NCI-H1092 (cell line): ENCODE measurements at places on chromosomes 7 and 10.
A peak's percentile ranks its signal among the peaks of the same experiment; 100 is the strongest.

- no peak for DNase-seq
Measured at GRCh38 chr7:123305840-123306375, 106.1 kb upstream of the SLC13A1 start.

DNA sequence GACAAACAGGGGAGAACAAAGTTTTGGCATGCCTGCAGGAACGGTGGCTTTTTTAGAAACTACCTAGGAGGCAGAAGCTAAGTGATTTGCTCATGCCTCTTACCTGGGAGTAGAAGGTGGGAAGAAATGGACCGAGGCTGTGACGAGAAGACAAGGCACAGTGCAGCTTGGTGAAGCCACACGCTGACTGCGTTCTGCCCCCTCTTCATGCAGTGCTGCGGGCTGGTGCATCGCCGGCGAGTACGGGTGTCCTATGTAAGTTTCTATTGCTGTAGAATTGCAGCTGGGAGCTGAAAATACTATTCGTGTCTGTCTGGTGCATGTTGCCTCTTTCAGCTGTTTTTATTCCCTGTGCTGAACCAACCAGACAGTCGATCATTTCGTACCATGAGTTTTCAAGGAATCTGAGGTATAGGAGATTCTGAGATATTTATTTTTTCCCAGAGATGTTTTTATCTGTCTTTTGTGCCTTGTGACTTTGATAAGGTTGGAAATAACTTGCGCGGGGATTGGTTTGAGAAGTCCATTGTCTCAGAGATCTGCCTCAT lies 120.9 kb downstream of the CACNB2 start:
- no peak for DNase-seq

GRCh38 chr7:51927738-51928137 lies 611.1 kb upstream of the COBL start:
- no peak for DNase-seq

DNA sequence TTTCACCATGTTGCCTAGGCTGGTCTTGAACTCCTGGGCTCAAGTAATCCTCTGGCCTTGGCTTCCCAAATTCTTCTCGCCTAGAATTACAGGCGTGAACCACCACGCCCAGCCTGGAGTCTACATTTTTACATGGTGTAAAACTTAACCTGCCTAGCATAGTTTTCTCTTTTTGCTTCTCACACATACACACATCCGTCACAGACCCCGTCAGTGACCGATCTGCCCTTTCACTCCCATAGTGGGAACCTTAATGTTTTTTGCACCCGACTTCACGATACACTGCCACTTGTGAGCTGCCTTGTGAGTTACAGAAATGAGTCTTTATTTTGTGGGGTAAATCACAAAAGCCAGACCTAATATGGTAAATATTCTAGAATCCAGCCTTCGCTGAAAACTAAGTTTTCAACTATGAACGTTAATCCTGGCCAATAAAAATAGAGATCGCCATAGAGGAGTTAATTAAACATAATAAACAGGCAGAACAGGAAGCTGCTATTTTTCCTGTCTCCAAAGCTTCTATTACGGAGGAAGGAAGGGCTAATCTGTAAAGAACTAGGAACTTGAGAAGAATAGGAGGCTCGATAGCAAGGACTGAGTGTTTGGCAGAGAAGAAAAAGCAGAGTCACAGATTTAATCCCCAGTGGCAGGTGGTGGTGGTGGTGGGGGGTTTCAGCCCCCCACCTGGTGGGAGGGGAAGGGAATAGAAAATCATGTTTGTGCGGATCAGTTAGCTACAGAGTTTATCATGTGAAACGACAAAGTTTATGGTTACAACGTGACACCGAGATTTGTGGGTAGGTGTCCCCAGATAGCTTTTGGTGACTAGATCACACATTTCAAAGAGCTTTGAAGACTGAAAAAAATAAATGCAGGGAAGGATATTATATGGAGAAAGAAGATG lies 14.7 kb upstream of the FAM171A1 start:
- DNase-seq = no peak

DNA sequence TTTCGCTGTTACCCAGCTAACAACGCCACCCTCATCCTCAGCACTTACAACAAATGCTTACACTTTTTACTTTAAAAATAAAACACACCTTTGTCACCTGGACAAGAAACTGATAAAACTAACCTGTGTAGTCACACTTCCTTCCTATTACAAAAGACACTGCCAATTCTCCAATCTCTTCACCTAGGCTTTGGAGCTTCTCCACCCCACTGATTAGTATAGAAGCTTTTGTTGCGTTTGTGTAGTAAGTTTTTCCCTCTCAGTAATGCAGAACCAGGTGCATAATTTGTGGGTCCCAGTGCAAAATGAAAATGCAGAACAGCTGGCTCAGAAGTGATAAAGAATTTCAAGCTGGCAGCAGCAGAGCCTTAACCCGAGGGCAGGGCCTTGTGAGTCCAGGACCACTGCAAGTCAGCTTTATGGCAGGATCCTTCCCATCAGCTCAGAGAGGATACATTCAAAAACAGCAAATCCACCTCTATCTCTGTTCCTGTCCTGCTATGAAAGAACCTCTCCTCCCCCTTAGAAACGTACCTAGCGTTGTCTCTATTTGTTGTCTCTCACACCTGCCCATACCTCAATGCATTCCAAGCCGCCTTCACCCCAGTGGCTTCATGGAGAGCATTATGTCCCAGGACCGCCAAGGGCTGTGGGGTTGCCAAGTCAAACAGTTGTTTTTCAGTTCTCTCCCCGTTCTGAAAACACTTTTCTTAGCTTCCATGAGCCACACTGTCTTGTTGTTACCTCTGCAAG lies 40.3 kb upstream of the EGFR start:
- no peak for DNase-seq

DNA sequence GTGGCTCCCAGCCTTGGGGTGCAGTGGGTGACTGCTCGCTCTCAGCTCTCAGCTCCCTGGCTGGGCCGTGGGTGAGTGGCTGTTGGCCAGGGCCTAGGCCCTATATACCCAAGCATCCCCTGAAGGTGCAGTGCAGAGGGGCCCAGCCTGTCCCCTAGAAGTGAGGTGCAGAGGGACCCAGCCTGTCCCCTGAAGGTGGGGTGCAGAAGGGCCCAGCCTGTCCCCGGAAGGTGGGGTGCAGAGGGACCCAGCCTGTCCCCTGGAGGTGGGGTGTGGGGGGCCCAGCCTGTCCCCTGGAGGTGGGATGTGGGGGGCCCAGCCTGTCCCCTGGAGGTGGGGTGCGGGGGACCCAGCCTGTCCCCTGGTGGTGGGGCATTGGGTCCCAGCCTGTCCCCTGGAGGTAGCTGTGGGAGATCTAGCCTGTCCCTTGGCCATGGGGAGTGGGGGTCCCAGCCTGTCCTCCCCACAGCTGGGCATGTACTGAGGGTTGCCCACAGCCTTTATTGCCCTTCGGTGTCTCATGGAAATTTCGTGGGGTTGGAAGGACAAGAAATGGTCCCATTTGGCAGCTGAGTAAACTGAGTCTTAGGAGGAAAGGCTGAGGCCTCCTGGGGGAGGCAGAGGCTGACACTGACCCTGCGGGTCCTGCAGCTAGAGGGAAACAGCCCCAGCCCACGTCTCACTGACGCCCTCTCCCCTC lies 17.5 kb upstream of the LFNG start:
- no peak for DNase-seq

DNA sequence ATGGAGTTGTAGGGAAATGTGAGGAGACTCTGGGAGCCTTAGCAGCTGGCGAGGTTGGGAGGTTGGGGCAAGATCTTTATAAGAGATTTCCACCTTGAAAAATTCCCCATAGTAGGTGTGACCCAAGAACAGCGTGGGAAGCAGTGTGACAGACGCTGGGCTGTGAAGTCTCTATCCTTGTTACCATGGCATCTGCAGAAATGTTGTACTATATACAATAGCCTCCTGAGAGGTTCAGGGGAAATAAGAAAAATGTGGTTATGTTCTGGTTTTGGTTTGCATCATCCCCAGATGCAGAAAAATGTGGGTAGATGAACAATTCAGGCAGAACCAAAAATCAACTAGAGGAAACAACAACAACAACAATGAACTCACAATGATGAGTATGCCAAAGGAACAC lies 498.6 kb downstream of the SH2D4B start:
- no peak for DNase-seq

DNA sequence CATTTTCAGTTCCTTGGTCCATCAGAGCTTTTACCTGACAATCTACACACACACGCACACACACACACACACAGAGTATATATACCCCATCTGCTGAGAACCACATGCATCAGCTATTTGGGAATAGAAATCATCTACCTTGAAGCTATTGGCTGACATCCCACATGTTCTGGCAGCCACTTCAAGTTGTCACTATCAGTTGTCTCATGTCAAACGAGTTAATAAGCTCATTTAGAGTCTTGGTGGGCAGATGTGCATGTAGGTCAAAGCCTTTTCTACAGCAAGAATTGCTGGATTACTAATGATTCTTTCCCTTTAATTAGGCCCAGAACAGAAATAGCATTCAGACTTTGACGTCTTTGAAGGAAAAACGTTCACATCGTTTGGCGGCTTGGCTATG lies 36.8 kb downstream of the COL28A1 start:
- peak; percentile 54 for DNase-seq

DNA sequence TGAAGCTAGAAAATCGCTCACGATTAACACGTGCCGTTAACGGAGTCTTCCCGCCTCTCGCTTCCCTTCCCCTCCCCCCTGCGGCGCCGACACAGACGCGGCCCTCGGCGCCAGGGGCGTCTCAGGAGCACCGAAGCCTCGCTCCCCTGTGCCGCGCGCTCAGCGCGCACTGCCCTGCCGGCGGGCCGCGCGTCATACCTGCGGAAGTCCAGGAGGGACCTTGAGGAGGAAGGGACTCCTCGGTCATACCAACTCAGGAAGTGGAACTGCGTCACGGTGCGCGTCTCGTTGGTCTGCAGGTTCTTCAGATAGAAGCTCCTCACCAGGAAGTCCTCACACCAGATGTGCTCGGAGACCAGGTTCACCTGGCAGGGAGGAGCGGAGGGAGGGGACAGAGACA lies 239.6 kb downstream of the DNAJB6 start:
- DNase-seq = no peak

DNA sequence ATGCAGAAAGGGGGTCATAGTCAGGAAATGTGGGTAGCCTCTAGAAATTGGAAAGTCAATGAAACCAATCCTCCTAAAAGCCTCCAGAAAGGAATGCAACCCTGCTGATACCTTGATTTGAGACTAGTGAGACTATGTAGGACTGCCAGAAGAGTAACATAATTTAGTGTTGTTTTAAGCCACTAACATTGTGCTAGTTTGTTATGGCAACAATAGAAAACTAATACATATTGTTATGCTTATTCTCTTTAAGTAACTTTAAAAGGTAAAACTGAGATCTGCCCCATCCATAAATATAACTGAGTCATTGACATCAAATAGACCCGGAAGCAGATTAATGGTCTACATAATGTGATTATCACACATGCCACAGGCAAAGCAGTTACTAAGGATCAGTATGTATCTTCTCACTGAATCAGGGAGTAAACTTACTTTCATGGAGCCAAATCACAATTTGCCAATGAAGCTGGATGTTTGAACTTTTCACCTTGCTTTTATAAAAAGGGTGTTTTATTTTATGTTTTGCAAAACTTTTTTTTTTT lies 146.4 kb upstream of the TMEM106B start:
- no peak for DNase-seq

DNA sequence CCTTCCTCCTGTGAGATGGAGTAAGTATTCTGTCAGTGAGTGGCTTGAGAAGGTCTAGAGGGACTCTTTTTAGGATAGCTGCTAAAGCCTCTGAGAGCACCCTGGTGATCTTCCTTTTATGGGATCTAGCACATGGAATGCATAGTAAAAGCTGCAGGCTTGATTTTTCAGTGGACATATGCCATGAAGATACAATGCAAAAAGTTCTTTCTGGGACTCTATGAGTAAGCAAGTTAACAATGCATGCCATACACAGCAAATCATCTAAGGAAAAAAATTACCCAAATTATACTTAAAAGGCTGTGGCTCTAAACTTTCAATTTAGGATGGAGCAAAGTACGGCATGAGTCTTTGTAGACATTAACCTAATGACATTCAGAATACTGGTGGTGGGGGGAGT lies 154.5 kb downstream of the SGMS1 start:
- DNase-seq = no peak

DNA sequence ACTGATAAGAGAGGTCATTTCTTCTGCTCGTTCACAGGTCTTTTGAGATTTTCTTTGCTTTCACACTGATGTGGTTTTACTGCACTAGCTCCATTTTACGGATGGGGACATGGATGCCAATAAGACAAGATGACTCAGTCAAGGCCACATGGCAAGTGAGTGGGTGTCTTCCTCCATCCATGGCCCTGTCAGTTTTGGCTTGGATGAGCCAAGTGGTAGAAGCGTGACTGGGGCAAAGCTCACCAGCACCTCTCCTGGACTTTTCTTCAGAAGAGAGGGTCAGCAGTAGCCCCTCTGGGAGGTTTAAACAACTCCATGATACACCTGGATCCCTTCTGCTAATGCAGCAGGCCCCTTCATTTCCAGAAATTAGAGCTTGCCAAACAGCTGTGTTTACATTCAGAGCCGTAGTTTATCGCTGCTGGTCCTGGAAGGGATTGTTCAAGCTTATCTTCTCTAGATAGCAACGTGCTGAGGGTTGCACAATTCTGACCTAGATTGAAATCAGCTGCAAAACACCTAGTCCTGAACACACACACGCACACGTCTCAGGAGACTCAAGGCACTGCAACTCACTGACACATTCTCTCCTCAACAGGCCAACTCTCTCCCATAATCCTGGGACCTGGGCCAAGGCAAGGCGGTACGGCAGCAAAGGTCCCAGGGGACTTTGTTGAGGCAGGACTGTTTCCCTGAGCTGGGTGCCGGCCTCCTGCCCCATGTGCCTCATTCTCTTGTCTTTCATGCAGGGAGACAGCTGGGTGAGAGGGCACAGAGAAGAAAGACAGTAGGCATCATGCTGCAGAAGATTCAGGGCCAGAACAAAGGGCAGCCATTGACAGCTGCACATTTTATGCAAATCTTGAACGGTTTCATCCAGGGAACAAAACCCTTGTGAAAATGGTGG lies 14.2 kb upstream of the PDCD4 start:
- peak; percentile 90 for DNase-seq

GRCh38 chr7:27912751-27913150 lies 172.8 kb downstream of the TAX1BP1 start:
- DNase-seq = no peak

DNA sequence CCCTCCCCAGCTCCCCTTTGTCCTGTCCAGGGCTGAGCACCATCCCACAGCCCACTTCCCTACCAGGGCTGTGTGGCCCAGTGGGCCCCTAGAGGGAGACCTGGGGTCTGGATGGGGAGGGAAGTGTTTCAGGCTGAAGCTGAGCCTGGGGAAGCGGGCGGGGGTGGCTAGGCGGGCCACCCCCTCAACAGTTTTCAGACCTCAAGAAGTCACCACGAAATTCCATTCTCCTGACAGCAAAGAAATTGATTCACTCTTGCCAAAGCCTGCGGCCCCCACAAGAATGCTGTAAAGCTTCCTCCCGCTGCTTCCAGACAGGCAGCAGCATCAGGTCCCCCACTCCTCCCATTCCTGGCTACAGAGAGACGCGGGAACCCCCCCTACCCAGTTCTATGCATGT lies 2.5 kb upstream of the LFNG start:
- DNase-seq = no peak

- DNase-seq = peak; percentile 74
Measured at GRCh38 chr7:815284-816216, 16.7 kb upstream of the SUN1 start.

DNA sequence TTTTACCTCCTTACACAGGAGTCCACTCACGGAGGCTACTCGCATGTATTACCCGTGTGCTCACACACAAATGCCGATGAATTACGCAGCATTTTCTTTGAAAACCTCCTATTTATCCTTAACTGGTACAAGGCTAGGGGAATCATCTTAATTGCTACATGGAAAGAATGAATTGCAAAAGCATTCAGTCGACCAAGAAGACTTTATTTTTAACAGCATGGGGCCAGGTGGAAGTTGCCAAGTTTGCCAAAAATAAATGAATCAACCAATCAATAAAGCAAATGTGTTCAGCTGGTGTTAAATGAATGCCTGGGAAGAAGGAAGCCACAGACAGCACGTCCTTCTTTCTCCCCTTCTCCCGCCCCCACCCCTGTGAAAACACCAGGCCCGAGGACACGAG lies 55.8 kb downstream of the CTBP2 start:
- no peak for DNase-seq
